Endothelial cell of umbilical vein (primary cell): ENCODE measurements at places on chromosomes 2 and 18. TPM values are rescaled to one million over a fixed set of nuclear protein-coding genes. Genes with fewer than 3 reads are reported as not detected.

Gene IL36A
- total RNA-seq: not detected in 2 replicates

GRCh38 chr2:226057914-226058313 is 658.4 kb downstream of the NYAP2 start:
- DNase-seq: no peak
- no peaks in the 10 kb centered on the region for H3K4me1 ChIP-seq
- no peak overlapping the region for H3K4me3 ChIP-seq
- no peak overlapping the region for H3K27ac ChIP-seq
- no peaks in the 10 kb centered on the region for H3K27me3 ChIP-seq

Gene CRACDL
- 3.8 and 6.3 TPM in 2 replicates for total RNA-seq

Gene CCDC121
- 1.7 and 3.3 TPM in 2 replicates for total RNA-seq

DNA sequence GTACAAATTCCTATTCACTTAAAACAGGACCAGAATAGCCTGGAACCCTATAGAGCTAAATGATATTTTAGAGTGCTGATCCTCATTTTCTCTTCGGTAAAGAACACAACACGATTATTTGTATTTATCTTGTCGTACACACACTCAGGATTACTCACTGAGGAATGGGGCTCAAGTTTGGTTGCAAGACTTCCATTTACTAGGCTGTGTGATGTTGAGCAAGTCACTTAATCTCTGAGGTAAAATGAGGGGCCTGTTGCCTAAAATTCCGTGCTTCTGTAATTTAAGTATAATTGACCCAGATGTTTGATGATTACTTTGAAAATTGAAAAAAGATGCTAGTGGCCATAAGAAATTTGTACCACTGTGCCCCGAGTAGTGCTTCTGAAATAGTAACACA is 42.6 kb upstream of the MAP4K3 start:
- H3K27ac ChIP-seq: no peak overlapping the region
- H3K4me1 ChIP-seq: peaks cover 39% of the 10 kb centered on the region
- H3K27me3 ChIP-seq: no peaks in the 10 kb centered on the region
- H3K4me3 ChIP-seq: no peak overlapping the region
- no peaks in the 10 kb centered on the region for H3K36me3 ChIP-seq

DNA sequence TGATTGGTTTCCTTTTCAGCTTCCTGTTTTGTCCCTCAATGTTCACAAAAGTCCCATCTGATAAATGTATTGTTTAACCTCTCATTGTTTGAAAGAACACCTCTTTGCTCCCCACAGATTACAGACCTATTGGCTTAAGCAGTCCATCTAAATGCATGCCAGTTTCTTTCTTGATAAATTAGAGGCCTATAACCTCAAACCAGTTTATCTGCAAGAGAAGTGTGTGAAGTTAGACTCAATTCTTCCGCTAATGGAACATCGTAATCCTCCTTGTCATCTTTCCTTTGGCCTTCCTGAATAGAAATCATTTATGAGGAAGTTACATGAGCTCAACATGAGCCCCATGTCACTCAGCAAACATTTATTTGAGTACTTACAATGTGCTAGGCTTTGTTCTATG is 74.0 kb downstream of the FRZB start:
- H3K36me3 ChIP-seq: no peaks in the 10 kb centered on the region
- H3K27me3 ChIP-seq: peaks cover 4% of the 10 kb centered on the region
- no peak overlapping the region for H3K4me3 ChIP-seq
- peak; percentile 53 for DNase-seq
- no peak overlapping the region for H3K27ac ChIP-seq

- no peaks in the 10 kb centered on the region for H3K27me3 ChIP-seq
- H3K4me3 ChIP-seq: no peak overlapping the region
- peaks cover 14% of the 10 kb centered on the region for H3K4me1 ChIP-seq
- DNase-seq: peak; percentile 91
- no peak overlapping the region for H3K27ac ChIP-seq
These were observed 121.5 kb upstream of the LTBP1 start for GRCh38 chr2:32825291-32825712.

DNA sequence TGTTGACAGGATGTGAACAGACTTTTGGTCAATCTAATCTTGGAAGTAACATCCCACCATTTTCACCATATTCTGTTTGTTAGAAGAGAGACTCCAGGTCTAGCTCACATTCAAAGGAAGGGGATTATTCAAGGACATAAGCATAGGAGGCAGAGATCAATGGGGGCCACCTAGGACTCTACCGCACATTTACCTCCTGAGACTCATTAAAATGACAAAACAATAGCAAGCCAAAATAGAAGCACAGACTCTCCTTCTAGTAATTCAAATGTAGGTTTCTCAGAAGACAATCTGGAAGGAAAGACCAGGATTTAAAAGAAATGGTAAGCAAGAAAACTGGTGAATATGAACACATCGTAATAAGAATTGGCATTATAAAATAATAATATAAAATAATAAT is 156.4 kb upstream of the KYNU start:
- H3K4me1 ChIP-seq: no peaks in the 10 kb centered on the region
- DNase-seq: no peak
- no peaks in the 10 kb centered on the region for H3K27me3 ChIP-seq
- no peak overlapping the region for H3K4me3 ChIP-seq
- no peak overlapping the region for H3K27ac ChIP-seq
- no peaks in the 10 kb centered on the region for H3K36me3 ChIP-seq

DNA sequence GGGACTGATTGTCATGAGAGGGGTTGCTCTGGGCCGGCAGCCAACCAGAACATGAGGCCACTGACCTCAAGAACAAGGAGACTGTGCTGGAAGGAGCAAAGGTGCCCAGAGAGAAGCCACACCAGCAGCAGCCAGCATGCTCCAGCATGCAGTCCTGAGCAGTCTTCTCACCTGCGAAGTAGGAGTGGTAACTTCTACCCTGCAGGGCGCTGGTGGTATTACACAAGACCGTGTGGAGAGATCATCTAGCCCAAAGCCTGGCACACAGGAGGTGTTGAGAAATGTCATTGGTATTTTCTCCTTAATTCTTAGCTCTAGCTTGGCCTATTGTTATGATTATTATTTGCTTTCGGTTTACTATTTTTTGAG is 132.7 kb downstream of the TSN start:
- H3K27me3 ChIP-seq: no peaks in the 10 kb centered on the region
- no peak overlapping the region for H3K4me3 ChIP-seq
- H3K27ac ChIP-seq: no peak overlapping the region

Gene LYPD6B
- total RNA-seq: not detected in 2 replicates
